ENCODE measurements at places on chromosomes 11 and 22. TPM values are rescaled to one million over a fixed set of nuclear protein-coding genes. Genes with fewer than 3 reads are reported as not detected.
A peak's percentile ranks its signal among the peaks of the same experiment; 100 is the strongest.

CNTN5 gene
- 0.34 TPM for total RNA-seq

RGL4 gene
- total RNA-seq = 0.03 TPM

FIBP gene
- 68.1 TPM for total RNA-seq

PSMA1 gene
- total RNA-seq = 320 TPM

TCP11L1 gene
- total RNA-seq = 19.2 TPM

CDON gene
- total RNA-seq = 59.6 TPM

DNA sequence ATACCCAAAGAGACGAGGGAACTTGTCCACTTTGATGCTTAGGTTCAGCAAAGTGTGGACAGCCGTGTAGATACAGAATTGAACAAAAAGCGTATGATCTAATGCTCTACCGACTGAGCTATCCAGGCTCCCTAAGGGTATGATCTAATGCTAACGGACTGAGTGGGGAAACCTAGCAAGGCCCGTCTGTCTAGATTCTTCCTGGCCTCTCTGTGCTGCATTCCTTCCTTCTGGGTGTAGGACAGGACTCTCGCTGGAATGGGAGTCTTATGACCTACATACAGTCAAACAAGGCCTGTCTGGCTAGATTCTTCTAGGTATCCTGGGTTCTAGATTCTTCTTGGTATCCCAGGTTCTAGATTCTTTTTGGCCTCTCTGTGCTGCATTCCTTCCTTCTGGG lies 8.4 kb upstream of the SLC15A3 start:
- no peak for DNase-seq

DNA sequence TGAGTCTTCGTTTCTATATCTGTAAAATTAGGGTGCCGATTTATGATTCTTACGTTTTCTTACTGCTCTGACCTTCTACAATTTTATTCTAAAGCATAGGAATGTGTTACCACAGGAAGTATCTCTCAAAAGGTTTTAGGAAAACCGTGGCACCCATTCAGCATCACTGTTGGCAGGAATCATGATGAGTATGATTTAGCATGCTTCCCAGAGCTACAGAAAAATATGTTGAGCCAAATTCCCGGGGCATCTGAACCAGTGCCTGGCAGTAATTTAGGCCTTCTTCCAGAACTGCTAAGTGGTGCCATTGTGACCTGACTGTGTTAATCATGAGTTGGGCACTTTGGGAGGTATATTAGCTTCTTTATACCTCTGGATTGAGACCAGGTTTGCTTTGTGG lies 605.0 kb upstream of the RAG2 start:
- no peak for DNase-seq

DNA sequence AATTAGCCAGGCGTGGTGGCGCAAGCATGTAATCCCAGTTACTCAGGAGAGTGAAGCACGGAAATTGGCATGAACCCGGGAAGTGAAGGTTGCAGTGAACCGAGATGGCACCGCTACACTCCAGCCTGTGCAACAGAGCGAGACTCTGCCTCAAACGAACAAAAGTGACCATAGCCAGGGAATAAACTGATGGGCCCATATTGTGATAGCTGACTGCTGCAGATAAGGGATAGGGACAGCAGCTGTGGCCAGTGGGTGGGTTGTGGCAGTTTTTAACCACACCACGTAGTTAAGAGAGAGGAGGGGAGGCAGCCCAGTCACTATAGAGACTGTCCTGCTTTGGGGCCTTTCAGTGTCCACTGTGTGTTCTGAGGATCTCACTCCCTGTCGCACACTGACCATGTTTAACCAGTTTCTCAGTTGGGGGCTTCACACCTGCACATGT lies 58.9 kb downstream of the PISD start:
- DNase-seq = no peak

DNA sequence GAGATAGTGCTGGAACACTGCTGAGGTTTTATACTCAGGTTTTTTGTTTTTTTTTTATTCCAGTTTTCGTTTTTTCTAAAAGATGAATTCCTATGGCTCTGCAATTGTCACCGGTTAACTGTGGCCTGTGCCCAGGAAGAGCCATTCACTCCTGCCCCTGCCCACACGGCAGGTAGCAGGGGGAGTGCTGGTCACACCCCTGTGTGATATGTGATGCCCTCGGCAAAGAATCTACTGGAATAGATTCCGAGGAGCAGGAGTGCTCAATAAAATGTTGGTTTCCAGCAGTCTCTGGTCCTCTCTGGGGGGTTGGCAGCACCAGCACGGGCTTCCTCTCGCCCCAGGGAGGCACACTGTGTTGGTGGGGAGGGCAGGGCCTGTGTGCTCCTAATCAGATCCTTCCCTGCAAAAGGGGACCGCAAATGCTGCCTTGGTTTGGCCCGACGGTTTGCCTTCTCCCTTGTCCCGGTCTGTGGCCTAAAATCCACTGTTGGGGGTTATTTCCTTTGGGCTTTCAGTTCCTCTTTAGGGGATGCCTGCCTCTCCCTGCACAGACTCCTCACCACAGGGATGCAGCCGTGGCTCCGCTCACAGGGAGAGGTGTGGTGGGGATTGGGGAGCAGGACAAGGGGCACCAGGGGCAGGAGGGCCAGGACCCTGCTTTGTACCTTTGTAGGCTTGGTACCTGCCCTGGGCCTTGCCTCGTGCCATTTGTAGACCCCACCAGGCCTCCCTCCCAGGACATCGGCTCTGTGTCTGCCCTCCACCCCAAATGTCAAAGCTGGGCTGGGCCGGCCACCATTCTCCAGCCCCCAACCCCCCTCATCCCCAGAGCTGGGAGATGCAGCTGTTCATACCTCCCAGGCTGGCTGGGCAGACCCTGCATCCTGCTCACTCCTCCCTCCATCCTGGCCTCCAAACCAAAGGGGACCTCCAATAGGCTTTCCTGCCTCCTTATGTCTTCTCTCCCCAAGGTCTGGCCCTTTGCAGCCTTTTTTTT lies 13.5 kb downstream of the MCAT start:
- DNase-seq = peak; percentile 63

DNA sequence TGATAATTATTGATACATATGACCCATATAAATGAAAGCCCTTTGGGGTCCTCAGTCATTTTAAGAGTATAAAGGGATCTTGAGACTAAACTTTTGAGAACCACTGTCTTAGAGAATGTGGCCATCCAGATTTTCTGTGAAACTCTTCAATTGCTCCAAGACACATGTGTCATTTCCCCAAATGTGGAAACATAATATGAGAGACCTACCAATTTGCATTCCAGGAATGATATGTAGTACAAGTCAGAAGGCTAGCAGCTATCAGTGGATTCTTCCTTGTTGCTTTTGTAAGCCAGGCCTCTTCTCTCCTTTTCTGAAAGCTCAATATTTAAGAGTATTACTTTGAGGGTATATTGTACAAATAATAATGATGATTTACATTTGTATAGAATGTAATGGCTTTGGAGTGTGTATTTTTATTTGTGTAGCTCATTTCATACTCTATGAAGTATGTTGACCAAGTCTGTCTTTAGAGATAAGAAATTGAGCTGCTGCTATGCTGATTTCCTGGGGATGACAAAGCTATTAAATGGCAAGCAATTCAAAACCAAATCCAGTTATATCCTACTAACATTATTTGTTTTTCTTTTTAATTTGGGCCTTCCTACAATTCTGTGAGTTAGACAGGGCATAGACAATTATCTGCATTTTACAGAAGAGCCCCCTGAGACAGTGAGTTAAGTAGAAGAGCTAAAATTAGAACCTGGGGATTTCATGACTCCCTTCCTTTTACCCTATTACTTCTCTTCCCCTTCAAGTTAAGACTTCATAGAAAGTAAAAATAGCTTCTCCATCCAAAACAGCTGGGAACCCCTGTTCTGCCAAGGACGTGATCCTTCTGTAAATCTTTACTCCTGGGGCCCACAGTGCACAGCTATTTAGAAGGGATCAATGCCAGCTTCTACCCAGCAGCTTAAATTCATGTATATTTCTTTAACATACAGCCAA lies 131.9 kb downstream of the WNT11 start:
- DNase-seq = peak; percentile 9

DNA sequence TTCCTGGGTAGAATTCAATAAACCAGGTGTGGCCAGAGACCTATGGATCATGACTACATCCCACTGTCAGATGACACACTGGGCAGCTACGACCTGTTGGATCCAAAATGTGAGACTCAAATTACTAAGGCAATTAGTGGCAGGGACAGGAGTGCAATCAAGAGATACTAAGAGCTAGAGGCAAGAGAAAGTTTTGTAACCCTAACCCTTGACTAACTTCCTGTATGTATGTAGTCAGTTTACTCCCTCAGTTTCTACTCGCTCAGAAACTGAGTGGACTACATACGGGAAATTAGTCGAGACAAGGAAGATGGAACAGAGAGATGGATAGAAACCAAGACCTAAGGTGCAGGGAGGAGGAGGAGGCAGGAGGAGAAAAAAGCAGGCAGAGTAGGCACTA lies 2.7 kb downstream of the CYB5R2 start:
- no peak for DNase-seq

- DNase-seq = no peak
Observed at GRCh38 chr11:83746921-83747585, 460.9 kb upstream of the CCDC90B start.

GRCh38 chr11:24623121-24623520 lies 126.3 kb downstream of the LUZP2 start:
- DNase-seq = no peak

DNA sequence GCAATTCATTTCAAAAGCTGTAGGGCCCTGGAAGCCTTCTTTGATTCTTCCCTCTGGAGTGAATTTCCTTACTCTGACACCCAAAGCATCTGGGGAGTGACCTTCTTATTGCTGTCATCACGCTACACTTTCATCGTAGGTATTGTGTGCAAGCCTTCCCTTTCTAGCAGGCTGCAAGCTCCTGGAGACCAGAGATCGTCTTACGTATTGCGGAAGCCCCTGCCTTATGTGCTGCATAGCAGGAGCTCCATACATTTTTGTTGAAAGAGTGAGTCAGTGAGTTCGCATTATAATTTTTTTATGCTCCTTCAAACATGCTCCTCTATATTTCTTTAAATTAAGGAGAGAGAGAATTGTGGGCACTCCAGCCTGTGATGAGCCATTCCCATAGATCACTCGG lies 21.2 kb upstream of the TMEM218 start:
- no peak for DNase-seq

GRCh38 chr11:130070846-130071200 lies 1.1 kb downstream of the APLP2 start:
- DNase-seq = peak; percentile 7

GRCh38 chr11:126491092-126491491 lies 135.6 kb downstream of the ST3GAL4 start:
- DNase-seq = no peak

GRCh38 chr22:29244785-29245625 lies 22.8 kb downstream of the RHBDD3 start:
- no peak for DNase-seq

- DNase-seq = no peak
Observed at GRCh38 chr11:1384199-1384970, 5.3 kb upstream of the BRSK2 start.

GRCh38 chr11:132898676-132899075 lies 633.6 kb downstream of the OPCML start:
- DNase-seq = no peak

- DNase-seq = no peak
Observed at GRCh38 chr22:36163497-36163896, 2.9 kb upstream of the APOL3 start.

DNA sequence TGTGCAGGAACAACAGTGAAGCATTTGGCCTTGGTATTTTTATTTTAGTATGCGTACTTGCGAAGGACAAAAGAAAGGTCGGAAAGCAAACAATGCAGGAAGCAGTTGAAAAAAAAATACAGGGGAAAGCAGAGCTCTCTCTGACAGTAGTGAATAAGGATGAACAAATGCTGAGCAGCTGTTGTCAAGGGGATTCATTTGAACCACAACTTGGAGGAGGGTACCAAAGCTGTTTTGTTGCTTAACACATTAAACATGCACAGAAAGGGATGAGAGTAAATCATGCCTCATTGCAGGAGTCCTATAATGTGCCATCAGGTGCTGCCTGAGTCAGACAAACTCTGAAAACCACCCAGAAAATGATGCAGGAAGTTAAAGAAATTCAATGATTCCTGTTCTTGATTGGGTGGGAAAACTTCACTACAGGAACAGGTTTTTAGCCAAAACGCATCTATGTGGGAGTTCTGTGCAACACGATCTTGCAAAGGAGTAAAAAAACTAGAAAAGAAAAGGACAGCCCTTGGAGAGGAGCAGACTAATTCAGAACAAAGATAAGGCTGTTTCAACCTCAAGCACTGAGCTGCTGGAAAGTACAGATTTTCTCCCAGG lies 2113.5 kb downstream of the LRRC4C start:
- DNase-seq = no peak

- DNase-seq = no peak
Observed at GRCh38 chr11:57896361-57897145, 127.1 kb upstream of the OR9Q1 start.

- no peak for DNase-seq
Observed at GRCh38 chr11:94987378-94987777, 13.9 kb downstream of the KDM4D start.

DNA sequence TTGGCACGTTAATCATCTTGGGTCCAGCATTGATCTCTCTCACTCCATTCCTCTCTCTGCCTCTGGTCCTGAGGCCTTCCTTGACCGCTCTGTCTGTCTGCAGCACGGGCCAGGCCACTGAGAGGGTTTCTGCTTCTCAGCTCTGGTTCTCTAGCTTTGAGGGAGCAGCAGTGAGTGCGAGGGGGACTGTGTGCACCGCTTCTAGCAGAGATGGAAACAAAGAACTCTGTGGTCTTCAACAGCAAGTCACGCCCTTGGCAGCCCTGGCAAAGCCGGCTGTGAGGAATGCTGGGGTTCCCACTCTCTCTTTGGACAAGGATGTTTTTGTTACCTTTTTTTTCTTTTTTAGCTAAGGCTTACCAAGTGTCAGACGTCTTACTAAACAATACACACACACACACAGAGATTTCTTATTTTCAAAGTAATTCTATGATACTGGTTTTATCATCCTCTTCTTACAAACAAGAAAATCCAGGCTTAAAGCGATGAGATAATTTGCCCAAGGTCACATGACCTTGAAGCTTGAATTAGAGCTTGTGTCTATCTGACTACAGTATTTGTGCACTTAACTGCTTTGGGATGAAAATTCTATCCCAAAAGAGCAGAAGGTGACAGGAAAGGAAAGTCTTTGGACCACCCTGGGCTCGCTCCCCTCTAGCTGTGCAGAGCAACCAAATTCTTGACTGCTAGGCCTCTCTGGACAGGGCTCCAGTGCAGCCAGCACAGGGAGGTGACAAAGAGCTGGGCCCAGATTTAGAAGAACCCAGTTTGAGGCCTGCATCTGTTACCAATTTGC lies 293.2 kb downstream of the NTM start:
- no peak for DNase-seq

GRCh38 chr22:31962387-31963125 lies 18.2 kb downstream of the YWHAH start:
- DNase-seq = no peak

GRCh38 chr11:128262463-128263345 lies 324.7 kb downstream of the ETS1 start:
- DNase-seq = no peak

All from SJCRH30 (cell line).